EH (cell line): ENCODE measurements at places on chromosomes 12 and 14.

GRCh38 chr12:32494656-32495055 lies 95.3 kb downstream of the FGD4 start:
- no peak for DNase-seq

GRCh38 chr14:23548351-23549318 lies 2.9 kb downstream of the ZFHX2 start:
- DNase-seq = peak; percentile 87

GRCh38 chr14:99971941-99972747 lies 93.1 kb upstream of the EVL start:
- DNase-seq = peak; percentile 26

DNA sequence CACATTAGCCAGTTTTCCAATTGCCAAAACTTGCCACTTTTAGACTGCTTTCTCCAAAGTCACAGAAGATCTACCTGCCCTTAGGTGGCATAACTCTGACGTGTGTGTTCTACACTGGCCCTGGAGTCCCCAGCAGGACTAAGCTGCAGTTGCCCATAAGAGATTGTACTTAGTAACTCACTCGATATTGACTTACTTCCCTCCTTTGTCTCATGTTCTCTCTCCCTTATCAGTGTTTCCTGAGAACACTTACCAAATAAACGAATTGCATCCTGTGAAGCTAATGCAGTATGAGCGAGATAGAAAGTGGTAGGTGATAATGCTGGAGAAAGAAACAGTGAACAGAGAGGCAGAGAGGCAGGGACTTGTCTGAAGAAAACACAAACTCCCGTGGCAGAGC lies 117.2 kb downstream of the NUAK1 start:
- DNase-seq = no peak

DNA sequence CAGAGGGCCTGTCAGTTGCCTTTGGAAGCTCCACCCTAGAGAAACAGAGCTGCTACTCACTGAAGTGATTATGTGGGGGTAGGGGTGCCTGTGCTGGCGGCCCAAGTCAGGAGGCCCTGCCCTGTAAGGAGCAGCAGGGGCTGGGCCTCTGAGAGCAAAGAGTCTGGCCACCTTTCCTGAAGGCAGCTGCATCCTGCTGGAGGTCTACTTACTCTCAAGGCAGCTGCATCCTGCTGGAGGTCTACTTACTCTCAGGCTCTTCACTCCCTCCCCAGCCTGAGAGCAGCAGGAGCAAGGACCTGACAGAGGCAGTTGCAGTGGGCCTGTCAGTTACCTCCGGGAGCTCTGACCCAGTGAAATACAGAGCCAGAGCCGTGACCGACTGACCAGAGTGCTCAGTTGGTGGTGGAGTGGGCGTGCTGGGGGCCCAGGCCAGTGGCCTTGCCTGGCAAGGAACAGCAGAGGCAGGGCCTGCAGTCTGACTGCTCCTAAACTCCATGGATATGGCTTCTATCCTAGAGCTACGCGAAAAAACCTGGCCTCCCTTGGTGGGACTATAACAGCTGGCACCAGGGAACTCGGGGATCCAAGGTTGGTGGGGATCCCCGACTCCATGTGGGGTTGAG lies 32.3 kb downstream of the RAD51B start:
- DNase-seq = no peak
